ENCODE measurements at places on chromosomes 16 and 17.

DNA sequence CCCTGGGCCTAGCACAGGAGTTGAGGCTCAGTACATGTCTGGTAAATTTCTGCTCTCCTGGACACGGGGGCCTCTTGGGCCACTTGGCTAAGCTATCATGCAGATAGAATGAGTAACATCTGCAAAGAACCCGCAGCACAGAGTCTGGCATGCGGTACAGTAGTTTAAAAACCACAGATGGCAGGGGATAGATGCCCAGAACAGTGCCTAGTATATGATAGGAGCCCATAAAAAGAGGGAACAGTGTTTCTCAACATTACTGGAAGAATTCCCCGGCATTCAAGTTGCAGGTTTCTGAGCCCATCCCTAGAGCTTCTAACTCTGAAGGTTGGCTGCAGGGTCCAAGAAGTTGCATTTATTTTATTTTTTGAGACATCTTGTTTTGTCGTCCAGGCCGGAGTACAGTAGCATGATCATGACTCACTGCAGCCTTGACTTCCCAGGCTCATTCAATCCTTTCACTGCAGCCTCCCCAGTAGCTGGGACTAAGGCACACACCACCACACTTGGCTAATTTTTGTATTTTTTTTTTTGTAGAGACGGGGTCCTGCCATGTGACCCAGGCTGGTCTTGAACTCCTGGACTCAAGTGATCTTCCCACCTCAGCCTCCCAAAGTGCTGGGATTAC is 5.8 kb downstream of the CDIPT start:
- DNase-seq = no peak

DNA sequence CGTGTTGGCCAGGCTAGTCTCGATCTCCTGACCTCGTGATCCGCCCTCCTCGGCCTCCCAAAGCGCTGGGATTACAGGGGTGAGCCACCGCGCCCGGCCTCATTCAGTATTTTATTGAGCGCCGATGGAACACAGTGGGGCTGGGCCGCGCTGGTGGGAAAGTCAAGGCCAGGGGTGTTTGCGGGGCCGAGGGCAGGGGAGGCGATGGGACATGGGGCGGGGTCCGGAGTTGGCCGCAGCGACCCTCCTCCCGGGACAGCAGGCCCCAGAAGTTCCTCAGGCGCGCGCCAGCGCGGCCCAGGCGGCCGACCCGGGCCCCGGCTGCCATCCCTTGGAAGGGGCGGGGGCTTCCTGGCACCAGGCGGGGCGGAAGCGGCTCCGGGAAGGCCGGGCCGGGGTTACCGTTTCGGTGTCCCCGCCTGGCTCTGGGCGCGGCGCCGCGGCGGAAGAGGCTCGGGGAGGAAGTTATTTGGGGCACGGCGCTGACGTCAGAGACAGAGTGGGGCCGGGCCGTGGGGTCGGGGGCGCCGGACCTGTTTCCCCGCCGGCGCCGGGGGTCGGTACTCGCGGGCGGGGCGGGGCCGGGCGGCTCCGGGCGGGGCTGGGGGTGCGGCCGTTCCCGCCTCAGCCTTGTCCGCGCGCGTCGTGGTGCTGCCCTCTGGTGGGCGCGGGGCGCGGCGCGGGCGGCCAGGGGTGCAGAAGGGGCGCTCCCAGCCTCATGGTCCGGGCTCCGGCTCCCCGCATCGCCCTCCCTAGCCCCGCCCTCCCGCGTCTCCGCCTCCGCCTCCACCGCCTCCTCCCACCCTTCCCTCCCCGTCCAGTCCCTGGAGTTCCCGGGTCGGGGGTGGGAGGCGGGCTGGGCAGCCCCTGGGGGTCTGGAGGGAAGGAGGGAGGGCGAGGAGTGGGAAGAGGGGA is 952 bp upstream of the PRSS27 start:
- DNase-seq = peak; percentile 81

DNA sequence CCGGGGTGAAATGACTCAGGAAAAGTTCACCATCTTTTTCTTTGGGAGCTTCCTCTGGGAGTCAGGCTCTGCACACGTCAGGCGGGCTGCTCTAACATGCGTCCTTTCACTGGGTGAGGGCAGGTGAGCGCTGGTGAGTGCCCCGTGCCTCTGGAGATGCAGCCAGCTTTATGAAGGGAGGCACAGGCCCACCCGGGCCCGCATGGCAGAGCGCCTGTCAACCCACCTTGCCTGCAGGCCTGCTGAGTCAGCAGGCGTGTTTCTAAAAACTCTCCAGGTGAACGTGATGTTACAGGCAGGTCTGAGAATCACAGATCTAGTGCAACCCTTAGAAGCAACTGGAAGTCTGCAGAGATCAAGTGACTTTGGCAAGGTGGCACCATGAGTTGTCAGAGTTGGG is 18.4 kb downstream of the MAP1LC3B start:
- no peak for DNase-seq

DNA sequence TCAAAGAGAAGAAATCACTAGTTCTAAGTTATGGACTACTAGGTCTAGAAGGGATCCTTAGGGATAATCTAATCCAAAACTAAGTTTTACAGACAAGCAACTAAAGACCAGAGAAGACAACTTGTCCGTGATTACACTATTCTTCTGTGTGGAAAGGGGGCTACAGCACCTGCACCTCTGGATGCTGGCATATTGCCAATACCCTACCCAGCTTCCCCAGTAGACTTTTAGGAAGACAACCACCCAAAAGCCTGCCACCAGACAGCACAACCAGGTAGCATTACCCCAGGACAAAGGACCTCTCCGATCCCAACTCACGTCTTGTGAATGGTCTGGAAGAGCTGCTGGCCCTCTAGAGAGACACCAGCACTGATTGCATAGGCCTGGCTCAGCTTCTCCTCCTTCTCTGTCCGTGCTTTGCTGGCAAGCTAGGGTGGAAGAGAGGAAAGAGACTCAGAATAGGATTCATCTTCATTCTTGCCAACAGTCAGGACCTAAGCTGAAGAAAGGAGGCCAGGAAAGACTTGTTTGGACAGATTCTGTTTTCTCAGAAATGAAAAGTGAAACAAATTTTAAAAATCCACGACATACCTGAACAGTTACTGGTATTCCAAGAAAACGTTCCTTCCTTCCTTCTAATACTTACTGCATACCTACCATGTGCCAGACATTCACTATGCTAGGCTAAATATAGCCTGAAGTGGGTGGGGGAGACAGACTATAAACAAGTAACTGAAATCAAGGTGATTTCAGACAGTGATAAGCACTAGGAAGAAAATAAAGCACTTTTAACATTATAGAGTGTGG is 25.3 kb upstream of the TMEM101 start:
- no peak for DNase-seq

DNA sequence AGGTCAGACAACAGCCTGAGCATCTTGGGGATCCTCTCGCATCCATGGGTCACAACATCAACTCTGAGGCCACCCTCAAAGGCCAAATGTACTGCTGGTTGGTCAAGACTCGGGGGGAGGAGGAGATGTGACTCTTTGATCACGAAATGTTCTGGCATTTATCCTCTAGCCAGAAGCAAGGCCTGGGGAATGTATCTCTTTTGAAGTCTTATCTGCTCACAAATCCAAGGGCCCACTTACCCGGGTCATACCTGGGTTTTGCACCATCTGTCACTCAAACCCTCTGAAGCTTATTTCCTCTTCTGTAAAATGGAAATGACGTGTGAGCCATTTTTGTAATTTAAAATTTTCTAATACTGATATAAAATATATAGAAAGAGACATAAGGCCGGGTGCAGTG is 13.2 kb downstream of the CA7 start:
- no peak for DNase-seq

DNA sequence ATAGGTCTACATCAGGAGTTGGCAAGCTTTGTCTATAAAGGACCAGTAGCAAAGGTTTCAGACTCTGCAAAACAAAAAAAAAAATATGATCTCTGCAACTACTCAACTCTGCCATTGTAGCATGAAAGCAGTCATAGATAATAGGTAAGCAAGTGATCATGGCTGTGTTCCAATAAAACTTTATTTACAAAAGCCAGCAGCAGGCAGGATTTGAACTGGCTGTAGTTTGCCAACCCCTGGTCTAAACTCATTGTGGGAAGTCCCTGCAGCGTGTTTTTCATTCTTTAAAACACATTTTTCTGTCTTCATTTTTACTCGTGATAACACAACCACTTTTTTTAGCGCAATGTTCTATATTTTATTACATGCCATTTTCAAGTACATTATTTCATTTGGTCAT is 127.5 kb upstream of the COX10 start:
- no peak for DNase-seq

GRCh38 chr17:69047368-69048263 is 13.1 kb downstream of the ABCA9 start:
- no peak for DNase-seq

DNA sequence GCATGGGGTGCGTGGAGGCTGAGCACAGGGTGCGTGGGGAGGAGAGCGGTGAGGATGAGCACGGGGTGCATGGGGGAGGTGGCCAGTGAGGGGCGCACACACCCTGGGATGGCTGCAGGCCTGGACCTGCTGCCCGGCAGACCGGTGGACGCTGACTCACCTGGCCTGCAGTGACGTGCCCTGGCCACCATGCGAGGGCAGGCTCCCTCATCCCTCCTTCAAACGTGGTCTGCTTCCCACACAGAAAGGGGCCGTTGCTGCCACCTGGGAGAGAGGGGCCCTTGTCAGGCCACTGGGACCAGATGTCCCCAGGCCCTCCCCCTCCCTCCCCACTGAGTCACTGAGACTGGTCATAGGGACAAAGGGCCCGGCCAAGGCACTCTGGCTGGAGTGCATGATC is 20.1 kb upstream of the APRT start:
- no peak for DNase-seq

GRCh38 chr17:68910251-68910705 is 44.9 kb downstream of the ABCA8 start:
- no peak for DNase-seq

DNA sequence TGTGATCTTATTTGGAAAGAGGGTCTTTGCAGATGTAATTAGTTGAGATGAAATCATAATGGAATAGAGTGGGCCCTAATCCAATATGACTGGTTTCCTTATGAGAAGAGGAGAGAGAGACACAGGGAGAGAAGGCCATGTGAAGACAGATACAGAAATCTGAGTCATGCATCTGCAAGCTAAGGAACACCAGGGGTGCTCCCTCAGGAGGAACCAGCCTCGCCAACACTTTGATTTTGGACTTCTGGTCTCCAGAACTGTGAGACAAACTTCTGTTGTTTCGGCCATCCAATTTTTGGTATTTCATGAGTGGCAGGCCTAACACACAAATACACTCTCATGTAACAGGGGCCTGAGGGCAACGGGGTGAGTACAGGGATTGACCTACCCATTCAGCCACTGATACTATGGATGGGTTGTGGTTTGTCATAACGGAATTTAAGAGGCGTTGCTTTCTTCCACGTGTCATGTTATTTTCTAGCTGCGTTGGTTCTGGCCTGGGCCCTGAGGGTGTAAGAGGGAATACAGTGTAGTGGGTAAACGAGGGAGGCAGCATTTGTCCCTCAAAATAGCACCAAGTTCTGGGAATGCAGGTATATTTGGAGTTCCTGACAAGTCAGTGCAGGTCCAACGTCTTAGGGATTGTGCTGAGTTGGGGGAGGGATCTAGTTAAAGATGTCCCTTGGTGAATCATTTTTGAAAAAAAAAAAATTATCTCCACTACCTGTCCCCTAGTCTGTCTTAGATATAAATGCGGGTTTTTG is 17.7 kb downstream of the PLCG2 start:
- DNase-seq = no peak

DNA sequence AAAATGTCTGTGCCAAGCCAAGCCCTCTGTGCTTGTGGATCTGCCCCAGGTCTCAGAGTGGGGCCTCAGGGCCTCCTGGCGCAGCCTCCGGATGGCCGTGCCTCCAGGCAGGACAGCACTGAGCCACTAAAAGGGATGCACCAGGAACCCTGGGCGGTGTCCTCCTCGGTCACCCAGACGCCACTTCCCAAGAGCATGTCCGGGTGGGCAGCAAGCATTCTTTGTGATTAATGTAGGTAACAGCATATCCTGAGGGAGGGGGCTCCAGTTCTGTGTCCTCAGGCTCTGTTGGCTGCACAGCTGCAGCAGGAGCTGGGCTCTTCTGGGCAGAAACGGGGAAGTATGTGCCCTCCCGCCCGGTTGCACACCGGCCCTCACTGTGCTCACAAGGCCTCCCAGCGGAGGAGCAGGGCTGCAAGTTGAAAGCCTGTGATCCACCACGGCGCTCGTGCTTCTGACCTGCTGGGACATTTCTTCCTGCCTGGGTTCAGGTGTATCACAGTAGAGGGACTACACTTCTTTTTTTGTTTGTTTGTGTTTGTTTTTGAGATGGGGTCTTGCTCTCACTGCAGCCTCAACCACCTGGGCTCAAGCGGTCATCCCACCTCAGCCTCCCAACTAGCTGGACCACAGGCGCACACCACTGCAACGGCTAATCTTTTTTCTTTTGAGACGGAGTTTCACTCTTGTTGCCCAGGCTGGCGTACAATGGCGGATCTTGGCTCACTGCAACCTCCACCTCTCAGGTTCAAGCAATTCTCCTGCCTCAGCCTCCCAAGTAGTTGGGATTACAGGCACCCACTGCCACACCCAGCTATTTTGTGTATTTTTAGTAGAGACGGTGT is 37.9 kb upstream of the CHMP6 start:
- no peak for DNase-seq

- no peak for DNase-seq
Measured at GRCh38 chr17:40532520-40533253, 31.3 kb upstream of the TNS4 start.

- DNase-seq = no peak
Measured at GRCh38 chr16:46673320-46674013, 15.5 kb downstream of the VPS35 start.

GRCh38 chr16:14502932-14503741 is 126.9 kb downstream of the PARN start:
- DNase-seq = no peak

DNA sequence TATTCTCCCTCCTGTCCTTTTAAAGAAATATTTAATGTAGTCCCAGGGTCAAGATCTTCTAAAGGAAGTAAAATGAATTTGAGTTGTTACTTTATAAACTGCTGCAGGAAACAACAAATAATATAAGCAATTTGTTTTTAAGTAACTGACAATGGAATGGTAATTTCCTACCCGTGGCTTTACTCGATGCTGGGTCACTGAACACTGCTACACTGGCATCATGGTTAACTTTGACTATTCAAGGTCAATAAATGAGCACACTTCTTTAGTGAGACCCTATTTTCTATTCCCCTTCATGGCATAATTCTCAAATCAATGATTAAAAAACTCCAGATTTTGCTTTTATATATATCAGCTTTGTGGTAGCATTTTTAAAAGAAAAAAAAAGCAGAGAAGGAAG is 22.1 kb upstream of the ERCC4 start:
- DNase-seq = no peak

- DNase-seq = no peak
Measured at GRCh38 chr16:23466162-23466885, 13.3 kb upstream of the COG7 start.

DNA sequence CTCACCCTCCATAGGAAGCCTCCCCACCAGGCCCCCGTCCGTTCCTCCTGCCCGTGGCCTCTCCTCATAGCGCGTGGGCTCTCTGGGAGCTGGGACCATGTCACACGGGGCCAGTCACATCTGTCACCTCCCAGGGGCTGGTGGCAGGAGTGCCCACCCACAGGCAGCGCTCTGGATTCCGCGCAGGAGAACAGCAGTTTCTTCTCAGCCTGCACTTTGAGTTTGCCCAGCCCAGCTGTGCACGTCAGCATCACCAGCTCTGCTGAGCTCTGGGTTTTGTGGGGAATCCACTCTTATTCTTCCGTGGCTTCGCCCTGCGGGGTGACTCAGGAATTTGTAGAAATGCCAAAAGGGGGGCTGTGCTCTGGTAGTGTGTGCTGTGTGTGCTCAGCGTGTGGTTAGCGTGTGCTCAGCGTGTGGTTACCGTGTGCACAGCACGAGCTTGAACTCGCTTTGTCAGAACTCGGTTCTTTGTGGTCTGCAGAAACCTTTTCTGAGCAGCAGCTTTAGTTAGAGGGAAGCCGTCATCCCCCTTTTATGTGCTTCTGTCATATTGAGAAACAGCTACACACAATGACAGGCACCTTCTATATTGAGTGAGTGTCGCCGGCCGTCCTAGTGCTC is 3.2 kb downstream of the ACSF3 start:
- peak; percentile 47 for DNase-seq
